Activated T-cell treated with anti-CD3 and anti-CD28 coated beads, Interleukin-2, amount 50 U/mL, for 48 hours (primary cell): ENCODE measurements at places on chromosomes 5 and 9.
A peak's percentile ranks its signal among the peaks of the same experiment; 100 is the strongest.

- DNase-seq, result no peak
Measured at GRCh38 chr9:137547687-137548543, 2.3 kb downstream of the PNPLA7 start.

DNA sequence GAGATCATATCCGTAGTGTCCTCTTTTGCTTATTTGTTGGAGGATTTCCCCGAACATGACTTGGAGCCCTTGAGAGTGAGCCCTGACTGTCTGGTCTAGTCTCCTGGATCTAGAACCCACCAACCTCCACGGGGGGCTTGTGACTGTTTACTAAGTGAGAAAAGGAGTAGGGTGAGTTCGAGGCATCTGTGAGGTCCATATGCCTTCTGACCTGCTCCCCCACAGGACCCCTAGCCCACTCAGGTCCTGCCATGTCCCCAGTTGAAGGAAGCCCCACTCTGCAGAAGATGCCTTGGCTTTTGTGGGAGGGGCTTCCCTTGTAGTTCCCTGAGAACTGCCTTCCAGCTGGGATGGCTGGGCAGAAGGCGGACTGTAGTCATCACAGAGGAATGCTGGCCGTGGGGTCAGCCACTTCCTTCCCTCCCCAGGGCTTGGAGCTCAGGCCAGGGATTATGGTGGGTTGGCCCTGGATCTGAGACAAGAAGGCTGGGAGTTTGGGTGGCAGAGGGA is 7.0 kb upstream of the IRF1 start:
- peak; percentile 28 for DNase-seq

DNA sequence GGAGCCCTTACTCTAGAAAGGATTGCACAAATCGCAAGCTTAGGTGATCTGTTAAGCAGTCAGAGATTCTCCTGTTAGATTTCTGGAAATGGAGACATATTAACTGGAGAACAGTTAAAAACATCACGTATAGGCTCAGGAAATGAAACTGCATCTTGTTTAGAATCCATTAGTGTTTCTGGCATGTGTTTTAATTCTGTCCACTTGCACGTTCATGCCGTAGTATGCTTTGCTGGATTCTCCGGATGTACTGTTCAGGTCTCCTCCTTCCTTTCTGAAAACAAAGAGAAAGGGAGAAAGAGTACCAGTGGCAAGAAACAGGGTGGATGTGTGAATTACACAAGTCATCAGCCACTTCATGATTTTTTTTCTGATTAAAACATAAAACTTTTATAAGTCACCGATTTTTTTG is 2.5 kb upstream of the RGMB start:
- DNase-seq, result no peak

DNA sequence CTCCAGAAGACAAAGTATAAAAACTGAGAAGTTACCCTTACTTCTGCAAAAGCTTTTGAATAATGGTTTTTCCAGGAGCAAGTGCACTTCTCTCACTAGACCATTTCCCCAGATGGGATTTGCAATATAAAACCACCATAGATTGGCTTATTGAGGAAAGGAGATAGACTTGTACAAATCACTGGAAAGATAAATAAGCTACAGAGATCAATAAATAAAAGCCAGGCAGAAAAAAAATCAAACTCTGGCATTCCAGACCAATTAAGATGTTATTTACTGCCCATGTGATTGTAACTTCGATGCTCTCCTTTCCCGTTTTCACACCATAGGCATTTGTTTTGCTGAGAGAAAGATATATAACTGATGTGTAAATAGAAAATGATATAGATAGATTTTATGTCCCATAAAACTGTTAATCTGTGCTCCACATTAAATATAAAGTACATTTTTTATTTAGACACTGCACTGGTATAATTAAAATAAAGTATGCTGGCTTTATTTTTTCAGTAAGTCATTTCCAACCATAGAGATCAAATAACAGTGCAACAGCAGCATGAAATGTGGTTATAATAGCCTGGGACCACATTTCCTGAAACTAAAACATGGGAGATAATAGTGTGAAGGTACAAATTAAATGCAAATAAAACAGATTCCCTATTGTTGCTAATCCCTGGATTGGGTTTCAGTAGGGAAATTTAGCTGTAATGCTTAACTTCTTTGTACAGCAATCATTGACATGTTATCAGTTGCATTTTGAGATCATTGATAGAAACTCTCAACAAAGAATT is 177.7 kb downstream of the NR2F1-AS1 start:
- DNase-seq, result no peak

- DNase-seq, result no peak
Measured at GRCh38 chr5:122110987-122111386, 18.4 kb upstream of the ZNF474 start.

DNA sequence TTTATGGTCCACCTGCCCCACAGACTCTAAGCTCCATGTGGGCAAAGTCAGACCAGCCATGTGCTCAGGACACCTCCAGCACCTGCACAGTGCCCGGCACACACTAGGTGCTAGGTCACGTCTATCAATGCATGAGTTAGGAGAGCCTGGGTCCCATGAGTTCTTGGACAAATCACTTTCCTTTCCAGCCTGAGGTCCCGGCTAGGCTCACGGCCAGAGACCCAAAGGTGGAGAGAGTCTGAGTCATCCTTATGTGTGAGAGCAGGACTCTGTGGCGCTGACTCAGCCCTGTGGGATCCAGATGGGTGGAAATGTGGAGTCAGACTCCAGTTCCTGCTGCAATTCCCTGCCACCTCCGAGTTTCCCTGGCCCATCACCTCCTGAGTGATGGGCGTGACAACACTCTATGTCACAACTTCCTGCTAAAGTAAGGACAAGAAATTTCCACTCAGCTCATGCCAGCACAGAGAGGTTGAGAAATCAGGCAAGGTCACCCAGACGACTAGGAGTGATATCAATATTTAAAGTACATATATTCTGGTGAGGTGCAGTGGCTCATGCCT is 2.5 kb upstream of the ST6GALNAC4 start:
- peak; percentile 53 for DNase-seq

DNA sequence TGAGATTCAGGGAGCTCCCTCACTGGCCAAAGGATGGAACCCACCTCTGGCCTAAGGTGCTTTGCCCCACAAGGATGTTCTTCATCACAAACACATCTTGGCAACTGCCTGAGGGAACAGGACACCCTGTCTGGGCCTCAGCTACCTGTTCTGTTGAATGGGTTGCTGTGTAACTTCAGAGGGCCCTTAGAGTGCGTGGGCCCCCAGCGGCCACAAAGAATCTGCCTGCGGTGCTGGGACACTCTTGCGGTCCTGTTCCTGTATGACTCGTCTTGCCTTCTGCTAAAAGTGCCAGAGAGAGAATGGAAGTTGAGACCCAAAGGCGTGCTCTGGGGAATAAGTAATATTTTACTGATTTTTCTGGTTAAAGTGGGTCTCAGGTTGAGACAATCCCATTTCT is 14.1 kb upstream of the RPL26L1 start:
- DNase-seq, result no peak
